ENCODE measurements at places on chromosomes 7 and 10.

DNA sequence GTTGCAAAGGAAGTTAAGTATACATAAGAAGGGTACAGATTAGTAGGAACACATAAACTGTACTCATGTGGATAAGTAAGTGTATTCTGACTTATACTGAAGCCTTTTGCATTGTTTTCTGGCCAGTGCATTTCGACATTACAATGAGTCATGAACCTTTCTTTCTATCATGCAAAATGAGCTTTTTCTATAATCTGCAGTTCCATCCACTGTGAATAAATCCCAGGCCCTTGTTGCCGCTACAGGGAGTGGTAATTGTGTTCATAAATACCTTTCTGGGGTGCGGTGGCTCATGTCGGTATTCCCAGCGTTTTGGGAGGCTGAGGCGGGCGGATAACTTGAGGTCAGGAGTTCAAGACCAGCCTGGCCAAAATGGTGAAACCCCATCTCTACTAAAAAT, 858.3 kb downstream of the GRM8 start:
- no peak for DNase-seq

- DNase-seq = no peak
These were observed 43.1 kb downstream of the MAGI2 start for GRCh38 chr7:79410345-79410744.

DNA sequence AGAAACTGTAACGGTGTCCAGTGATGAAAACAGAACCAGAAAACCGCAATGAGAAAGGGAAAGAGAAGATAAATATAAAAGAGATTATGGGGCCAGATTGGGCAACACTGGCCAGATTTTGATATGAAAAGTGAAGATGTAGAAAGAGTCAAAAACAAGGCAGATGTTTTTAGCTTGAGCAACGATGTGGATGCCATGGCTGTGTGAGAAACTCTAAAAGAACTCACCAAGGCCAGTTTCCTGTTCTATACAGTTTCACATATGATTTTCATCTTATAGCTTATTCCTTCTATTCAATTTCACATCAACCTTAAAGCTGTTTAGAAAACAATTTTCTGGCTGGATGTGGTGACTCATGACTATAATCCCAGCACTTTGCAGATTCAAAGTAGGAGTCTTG, 36.3 kb downstream of the CSTF2T start:
- DNase-seq = no peak

DNA sequence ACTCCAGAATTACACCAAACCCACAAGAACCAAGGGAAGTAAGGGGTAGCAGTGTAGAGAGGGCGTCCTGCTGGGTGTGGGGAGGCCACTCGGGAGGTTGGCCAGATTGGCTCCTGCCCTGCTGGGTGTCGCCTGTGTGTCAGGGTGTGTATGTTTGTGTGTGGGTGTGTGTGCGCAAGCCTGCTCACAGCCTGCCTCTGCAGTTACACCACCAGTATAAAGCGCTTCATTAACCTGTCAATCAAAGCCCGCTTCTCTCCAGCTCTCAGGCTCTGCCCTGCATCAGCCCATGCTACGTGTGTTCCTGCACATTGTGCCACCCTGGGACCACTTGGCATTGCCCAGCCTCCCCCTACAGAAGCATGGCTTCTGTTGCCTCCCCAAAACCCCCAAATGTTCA, 83.3 kb upstream of the PAX2 start:
- DNase-seq = no peak

DNA sequence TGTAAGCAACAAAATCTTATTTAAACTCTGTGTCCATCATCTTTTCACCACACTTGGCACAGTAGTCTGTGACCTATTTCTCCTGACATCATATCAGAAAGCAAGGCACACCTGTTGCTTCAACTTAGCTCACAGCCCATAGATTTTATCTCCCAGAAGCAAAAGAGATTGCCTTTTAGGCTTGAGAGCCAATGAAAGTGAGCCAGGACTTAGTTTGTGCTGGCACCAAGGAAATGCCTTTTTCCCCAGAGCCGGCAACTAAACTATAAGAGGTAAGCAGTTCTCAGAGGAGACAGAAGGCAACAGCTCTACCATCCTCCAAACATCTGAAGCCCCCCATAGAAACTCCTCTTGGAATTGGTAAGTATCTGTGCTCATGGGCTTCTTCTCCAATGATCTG, at the start of gene ACSM6:
ACSM6 (plus strand) TSS at position 295 of the 400 bp plus-strand sequence. CDS start 248 bp downstream, outside the sequence.
- no peak for DNase-seq

- DNase-seq = no peak
These were observed 765 bp downstream of the PFKFB3 start for GRCh38 chr10:6203331-6204062.

GRCh38 chr10:3791974-3792633, 7.1 kb upstream of the KLF6 start:
- no peak for DNase-seq

- no peak for DNase-seq
These were observed 410.3 kb downstream of the NEBL start for GRCh38 chr10:20486791-20487190.

- DNase-seq = no peak
These were observed 23.7 kb downstream of the SLC26A4 start for GRCh38 chr7:107684287-107684686.

DNA sequence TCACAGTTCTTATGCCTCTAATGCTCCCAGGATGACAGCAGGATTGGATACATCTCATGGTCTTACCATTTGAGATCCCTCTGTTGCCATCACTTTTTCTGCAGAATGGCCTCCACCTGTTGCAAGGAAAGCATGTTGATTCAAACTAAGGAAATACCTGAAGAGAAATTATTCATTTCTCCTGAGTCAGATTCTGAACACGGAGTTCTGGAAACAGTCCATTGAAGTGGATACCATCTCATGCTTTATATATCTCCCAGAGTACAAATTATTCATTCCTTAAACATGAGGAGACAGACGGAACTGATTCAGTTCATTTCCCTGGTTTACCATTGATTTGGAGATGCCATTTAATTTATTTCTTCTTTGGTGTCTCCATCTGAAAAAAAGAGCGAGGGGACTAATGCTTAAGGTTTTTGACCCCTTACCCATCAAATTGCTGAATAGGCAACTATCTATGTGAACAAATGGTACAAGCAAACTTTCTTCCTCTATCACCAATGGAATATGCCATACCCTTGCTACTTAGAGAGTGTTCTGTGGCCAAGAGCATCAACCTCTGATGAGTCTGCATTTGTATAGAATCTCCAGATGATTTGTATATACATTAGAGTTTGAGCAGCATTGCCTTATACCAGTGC, 305.0 kb upstream of the LRGUK start:
- DNase-seq = no peak

GRCh38 chr7:4841836-4842235, 20.0 kb downstream of the PAPOLB start:
- no peak for DNase-seq
